Fibroblast of lung (primary cell): ENCODE measurements at places on chromosomes 6 and 20.

DNA sequence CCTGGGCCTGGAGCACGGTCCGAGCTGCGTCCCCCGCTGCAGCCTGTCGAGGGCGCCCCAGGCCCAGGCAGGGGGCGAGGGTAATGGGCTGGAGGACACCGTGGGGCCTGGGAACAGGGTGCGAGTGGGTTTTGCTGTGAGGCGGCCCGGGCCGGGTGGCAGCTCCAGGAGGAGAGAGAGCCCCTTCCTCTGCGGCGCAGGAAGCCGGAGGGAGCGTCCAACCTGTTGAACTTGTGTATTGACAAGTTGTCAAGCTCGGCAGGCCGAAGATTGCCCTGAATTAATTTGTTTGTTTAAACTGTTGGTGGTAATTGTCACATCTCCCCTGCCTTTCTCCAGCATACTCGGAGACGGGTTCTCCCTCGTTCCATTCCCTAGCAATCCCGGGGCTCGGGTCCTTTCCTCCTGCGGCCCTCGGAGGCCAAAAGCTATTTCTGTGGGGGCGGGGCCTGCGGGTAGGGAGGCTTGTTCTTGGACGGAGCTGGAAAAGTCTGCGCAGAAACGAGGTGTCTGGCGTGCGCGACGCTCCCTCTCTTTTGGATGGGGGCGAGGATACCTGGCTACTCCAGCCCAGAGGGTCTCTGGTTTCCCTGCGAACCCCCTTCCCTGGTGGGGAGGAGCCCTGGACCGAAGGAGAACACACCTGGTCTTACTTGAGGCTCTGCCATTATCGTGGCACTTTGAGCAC lies 9.9 kb downstream of the NR2E1 start:
- no peak for DNase-seq

- peak; percentile 72 for DNase-seq
These were observed 210.8 kb upstream of the EXOC2 start for GRCh38 chr6:903761-904160.

DNA sequence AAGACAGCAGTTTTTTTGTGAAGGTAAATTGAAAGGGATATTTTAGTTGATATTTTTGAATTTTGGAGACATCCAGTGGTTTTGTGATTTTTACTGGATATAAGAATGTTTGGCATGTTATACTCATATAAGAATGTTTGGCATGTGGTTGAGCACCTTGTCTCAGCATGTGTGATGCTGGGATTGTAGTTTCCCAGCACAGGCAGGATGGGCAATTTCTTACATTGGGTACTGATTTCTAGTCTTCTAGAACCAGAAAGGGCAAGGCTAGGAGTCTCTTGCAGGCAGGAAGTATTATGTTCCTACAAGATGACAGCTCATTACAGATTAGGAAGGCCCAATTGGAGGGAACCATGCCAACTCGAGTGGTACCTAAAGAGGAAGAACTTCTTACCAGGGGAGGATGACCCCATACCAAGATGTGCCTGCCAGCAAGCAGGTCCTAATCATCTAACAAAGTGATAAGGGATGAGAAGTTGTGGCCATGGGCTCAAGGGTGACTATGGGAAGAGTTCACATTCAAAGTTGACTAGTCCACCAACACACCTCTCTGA lies 377.8 kb downstream of the UTRN start:
- no peak for DNase-seq

DNA sequence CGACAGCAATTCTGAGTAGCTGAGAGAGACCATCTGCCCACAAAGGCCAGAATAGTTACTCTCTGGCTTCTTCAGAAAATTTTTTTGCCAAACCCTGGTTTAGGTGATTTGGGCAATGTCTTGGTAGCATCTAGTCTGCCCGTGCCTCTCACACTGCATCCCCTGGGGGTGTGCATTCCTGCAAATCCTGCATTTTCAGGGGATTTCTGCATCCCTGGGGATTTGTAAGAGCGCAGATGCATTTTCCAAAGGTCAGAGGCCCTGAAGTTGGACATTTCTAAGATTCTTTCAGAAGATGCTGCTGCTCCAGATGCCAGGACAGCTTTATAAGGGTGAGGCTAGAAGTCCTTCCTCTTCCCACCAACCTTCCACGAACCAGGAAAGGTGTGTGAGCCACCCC lies 4.0 kb downstream of the CST9 start:
- no peak for DNase-seq

DNA sequence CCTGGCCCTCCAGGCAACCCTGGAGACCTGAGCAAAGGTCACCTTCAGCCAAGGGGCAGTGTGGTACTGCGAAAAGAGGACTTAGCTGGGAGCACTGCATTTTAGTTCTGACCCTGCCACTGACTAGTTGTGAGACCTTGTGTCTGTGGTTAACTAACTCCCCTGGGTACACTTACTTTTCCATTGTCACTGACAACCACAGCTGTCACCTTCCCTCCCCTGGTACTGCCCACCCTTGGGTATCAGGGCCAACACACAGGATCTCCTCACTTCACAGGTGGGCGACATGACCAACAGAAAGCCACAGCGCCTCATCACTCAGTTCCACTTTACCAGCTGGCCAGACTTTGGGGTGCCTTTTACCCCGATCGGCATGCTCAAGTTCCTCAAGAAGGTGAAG lies 21.6 kb upstream of the GNRH2 start:
- DNase-seq = no peak

GRCh38 chr6:131058236-131058635 lies 4.8 kb downstream of the EPB41L2 start:
- peak; percentile 68 for DNase-seq

DNA sequence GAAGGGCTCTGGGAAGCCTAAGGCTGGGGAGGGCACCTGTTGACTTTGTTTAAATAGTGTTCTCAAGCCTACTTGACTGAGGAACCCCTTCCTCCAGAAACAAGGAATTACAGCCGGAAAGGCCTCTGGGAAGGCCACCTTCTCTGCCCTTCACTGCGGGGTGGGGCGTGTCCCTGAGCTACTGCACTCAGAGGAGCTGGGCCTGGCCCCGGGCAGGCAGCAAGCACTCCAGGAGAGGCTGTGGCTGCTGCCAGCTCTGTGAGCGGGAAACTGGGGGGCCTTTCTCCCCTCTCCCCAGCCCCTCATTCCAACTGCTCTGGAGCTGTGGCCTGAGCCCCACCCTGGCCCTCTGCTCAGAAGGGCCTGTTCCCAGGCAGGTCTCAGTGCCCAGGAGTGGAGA lies 4.0 kb upstream of the OSBPL2 start:
- DNase-seq = no peak

- DNase-seq = no peak
These were observed 9.7 kb downstream of the MRPL14 start for GRCh38 chr6:44117397-44118128.

- DNase-seq = peak; percentile 78
These were observed 118.8 kb downstream of the BMP5 start for GRCh38 chr6:55756531-55757031.

- no peak for DNase-seq
These were observed 63.1 kb downstream of the TTI1 start for GRCh38 chr20:37969949-37970855.

- DNase-seq = peak; percentile 64
These were observed at the start of gene SH3BGRL2 for GRCh38 chr6:79630883-79631692. TSS of gene SH3BGRL2 (plus strand) at chr6:79631329. CDS start at chr6:79631462, 133 bp downstream.

DNA sequence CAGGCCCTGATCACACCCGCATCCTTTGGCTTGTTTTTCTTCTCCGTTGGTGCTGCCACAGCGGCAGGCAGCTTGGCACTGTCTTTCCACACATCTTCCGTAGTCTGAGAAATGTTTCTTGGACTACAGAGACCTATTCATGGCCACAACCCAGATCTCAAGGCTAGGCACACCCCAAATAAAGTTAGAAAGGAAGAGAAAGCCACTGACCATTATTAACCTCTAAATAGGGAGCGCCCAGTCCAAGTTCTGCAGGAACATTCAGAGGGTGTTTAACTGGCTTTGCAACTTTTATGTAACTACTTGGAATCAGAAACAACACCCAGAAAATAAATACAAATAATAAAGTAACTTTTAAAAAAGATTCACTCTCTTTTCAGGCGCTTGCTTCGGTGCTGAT lies 124.8 kb upstream of the NEDD9 start:
- no peak for DNase-seq
